ENCODE measurements at places on chromosomes 16 and 17.
A peak's percentile ranks its signal among the peaks of the same experiment; 100 is the strongest.

GRCh38 chr16:85258629-85259028 lies 146.4 kb upstream of the CIBAR2 start:
- no peak for DNase-seq

DNA sequence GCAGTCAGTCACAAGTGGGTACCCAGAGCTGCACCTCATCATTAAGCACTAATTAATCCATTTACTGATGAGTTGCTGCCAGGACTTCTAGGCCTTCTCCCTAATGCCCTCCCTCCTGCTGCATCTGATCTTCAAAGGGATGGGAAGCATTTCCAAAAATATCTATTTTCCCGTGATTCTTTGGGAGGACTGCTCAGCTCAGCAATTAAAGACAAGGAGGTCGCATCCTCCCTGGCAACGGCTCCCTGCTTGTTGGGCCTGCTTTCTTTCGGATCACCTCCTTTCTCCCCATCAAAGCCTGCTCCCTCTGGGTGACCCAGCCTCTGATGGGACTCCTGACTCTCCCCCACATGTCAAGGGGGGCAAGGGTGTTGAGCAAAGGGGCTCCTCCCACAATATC lies 26.0 kb upstream of the SPPL2C start:
- no peak for DNase-seq

GRCh38 chr16:50721549-50722404 lies 20.1 kb upstream of the CYLD start:
- no peak for DNase-seq

DNA sequence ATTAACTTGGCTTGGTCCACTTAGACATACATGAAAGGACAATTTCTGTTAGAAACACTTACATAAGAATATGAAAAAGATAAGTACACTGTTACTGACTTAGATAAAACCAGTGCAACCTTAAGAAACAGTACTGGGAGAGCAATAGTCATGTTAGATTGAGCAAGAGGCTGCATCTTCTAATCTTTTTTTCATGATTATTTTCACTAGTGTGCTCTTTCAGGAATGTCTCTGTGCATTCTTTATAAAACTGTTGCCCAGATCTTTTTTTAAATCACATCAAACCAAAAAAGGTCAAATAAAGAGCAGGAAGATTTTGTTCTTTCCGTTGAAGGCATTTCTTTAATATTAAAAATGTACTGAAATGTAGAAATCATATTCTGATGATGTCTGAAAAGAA lies 100.7 kb upstream of the AXIN2 start:
- DNase-seq = no peak

GRCh38 chr16:13634959-13635358 lies 285.0 kb upstream of the ERCC4 start:
- DNase-seq = no peak

GRCh38 chr17:59349178-59349577 lies 17.7 kb downstream of the YPEL2 start:
- DNase-seq = no peak

- no peak for DNase-seq
Observed at GRCh38 chr17:2086306-2086705, 31.4 kb downstream of the HIC1 start.

- DNase-seq = peak; percentile 85
Observed at GRCh38 chr16:89200124-89200849, at the start of gene SLC22A31. TSS of gene SLC22A31 (minus strand) at chr16:89200537. CDS start at chr16:89200501, 36 bp downstream.

DNA sequence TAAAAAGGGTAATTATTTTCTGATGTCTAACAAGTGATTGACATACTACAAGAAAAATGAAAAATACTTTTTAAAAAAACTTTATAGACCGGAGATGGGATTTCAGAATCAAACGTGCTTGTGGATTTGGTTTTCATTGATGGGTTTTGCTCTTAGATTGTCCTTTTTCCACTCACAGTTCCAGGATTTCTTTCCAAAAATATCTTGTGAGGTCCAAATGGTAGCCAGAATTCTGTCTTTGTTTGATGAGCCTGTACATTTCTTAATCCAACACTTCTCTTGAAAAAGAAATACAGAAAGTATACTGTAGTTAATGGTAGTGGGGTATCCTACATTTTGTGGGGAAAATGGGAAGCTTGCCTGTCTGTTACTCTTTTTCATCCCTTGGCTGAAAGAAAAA lies 329.3 kb downstream of the KCNJ2 start:
- no peak for DNase-seq

- DNase-seq = no peak
Observed at GRCh38 chr16:61862221-61863155, 173.8 kb downstream of the CDH8 start.

GRCh38 chr17:34156741-34157589 lies 98.1 kb upstream of the CCL2 start:
- DNase-seq = no peak

GRCh38 chr17:73211745-73212144 lies 18.9 kb downstream of the COG1 start:
- no peak for DNase-seq

DNA sequence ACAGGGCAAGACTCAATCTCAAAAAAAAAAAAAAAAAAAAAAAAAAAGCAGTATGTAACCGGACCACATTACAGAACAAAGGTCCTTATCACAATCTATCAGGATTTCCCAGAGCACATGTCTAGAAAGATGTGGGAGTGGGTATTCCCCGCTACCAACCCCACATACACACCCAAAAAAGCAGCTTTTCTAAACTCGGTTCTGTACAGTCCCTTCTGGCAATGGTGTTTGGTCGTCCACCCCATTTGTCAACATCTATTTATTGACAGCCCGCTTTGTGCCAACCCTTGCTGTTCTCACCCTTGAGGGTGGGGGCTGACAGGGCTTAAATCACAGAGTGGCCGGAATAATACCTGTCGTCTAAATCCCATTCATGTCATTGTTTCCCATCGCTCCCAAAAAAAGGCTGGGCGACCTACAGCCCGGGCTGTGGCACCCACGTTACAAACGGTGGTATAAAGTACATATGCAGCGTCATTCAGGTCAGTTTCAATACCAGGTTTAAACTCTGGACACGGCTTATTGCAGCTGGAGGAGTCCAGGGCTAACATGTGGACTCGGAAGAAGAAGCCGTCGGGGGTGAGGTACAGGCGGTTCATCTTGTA lies 3.6 kb downstream of the C17orf58 start:
- DNase-seq = no peak

- DNase-seq = no peak
Observed at GRCh38 chr17:76378548-76379274, 5.7 kb upstream of the SPHK1 start.

DNA sequence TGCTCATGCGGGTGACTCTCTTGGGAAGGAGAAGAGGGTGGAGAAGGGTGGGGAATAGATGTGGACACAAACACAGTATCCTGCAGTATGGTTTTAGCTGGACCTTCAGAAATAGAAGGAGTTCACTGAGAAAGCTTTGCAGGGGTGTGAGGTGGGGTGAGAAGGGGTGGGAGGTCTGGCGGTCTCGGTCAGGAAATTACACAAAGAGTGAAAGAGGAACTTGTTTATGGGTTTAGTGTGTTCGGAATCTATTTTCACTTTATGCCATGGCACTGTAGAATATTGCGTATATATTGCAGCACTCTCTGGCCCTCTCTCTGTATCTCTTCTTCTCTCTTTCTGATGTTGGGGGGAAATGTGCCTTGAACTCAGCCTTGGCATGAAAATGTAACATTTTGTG lies 148.2 kb upstream of the GOT2 start:
- no peak for DNase-seq

DNA sequence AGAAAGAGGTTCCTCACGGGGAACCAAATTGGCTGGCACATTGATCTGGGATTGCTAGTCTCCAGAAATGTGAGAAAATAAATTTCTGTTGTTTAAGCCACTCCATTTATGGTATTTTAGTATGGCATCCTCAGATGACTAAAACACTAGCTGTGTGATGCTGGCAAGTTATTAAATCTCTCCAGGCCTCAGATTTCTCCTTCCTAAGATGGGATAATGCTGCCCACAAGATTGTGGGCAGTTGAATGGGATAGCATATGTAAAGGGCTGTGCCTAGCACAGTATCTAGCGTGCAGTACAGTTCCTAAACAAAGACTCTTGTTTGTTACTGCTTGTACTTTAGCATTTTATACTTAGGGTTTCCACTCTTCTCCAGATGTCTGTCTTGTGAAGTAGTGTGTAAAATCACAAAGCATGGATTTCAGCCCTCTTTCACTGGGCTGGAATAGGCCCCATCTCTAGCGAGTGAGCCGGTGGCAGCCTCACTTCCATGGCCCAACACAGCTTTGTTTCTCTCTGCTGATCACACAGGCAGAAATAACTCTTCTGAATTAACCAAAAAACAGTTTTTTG lies 38.2 kb upstream of the PHAF1 start:
- no peak for DNase-seq

- no peak for DNase-seq
Observed at GRCh38 chr17:40518401-40519088, 17.1 kb upstream of the TNS4 start.

- DNase-seq = no peak
Observed at GRCh38 chr16:23229714-23230113, 47.2 kb downstream of the SCNN1G start.

- DNase-seq = no peak
Observed at GRCh38 chr16:70784692-70785555, 16.0 kb downstream of the VAC14 start.

- DNase-seq = no peak
Observed at GRCh38 chr16:70684146-70685060, 1.4 kb downstream of the MTSS2 start.

GRCh38 chr16:50881956-50882355 lies 140.1 kb downstream of the CYLD start:
- no peak for DNase-seq

GRCh38 chr17:41013181-41013580 lies 4.3 kb upstream of the KRTAP3-1 start:
- DNase-seq = no peak

GRCh38 chr16:72937916-72938794 lies 109.8 kb downstream of the ZFHX3 start:
- DNase-seq = no peak

DNA sequence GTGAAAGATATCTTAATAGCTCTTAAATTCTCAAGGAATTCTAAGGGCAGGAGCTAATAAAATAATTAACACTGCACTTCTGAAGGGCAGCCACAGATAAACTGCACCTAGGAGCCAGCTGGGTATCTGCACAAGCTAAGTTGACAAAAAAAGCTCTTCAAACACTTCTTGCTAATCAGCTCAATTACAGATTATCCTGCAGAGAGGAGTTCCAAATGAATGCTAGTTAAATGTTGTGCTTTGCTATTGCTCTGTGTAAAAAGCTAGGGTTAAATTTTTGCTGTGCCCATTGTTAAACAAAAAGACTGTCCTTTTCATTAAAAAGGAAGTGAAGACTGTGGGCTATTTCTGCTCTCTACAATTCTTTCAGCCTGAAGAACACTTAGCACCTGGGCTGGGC lies 158.5 kb upstream of the SHISA6 start:
- DNase-seq = no peak

DNA sequence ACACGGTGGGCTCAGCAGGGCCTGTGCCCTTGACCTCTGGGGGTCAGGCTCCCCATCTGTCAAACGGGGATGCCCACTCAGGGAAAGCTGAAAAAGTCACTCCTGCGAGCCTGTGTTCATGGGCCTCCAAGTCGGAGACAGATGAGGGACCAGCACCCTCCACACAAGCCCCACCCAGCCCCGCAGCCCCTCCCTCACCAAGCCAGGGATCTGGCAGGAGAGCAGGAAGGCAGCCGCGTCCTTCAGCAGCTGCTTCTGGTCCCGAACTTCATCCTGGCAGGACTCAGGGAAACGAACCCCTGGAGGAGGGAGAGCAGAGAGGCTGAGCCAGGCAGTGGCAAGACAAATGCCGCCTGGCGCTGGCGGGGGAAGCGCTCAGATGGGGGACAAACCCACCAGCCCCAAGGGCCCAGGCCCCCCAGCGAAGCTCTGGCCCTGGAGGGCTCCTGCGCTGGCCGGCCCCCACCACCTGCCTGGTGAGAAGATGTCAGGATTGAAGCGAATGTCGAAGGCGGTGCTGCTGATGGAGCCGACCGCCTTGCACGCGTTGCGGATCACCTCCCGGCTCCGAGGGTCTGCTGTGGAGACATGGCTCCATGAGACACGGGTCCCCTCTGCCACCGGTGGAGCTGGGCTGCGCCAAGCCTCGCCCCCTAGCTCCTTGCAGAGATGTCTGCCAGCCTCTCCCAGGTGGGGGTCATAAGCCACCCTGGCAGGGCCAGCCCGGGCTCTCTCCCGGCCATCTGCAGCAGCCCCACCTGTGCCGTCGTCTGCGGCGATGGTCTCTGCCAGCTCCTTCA lies 15.4 kb downstream of the CLUH start:
- DNase-seq = no peak

- no peak for DNase-seq
Observed at GRCh38 chr17:33375103-33375502, 82.0 kb upstream of the ASIC2 start.

DNA sequence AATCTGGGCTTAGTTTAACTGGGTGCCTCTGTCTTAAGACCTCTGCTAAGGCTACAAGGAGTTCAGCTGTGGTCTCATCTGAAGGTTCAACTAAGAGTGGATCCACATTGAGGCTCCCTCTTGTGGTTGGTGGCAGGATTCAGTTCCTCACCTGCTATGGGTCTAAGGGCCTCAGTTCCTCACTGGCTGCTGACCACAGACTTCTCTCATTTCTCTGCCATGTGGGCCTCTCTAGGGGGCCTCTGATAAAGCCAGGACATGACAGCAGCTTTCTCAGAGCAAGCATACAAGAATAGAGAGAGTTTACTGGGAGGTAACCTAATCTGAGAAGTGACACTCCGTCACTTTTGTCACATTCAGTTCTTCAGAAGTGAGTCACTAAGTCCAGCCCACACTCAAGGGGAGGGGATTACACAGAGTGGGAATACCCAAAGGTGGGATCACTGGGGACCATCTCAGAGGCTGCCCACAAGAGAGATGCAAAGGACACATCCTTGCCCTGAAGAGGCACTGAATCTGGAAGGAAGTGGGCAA lies 19.2 kb upstream of the ABAT start:
- peak; percentile 40 for DNase-seq

- no peak for DNase-seq
Observed at GRCh38 chr16:23852794-23853562, 17.2 kb downstream of the PRKCB start.

- no peak for DNase-seq
Observed at GRCh38 chr17:72945473-72945872, 147.0 kb downstream of the SLC39A11 start.

DNA sequence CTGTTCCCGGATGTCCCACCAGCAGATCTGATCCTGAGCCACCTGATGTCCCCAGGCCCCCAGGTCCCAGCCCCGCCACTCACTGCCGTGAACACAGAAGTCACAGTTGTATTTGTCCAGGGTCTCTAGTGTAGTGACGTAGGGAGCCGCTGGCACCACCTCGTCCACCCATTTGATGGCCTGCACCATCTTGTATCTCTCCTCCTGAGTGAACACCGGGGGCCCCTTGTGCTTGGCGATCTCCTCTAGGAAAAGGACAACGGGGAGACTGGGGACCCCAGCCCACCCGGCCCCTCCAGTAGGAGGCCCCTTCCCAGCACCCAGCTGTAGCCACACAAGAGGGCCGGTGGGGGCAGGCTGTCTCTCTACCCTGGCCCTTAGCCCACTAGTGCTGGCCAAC lies 2.4 kb downstream of the PCYT2 start:
- no peak for DNase-seq
